Myocyte (in vitro differentiated cells): ENCODE measurements at places on chromosomes 12 and 14.
A peak's percentile ranks its signal among the peaks of the same experiment; 100 is the strongest.

- DNase-seq: no peak
Measured at GRCh38 chr12:607541-608001, 55.7 kb downstream of the NINJ2 start.

DNA sequence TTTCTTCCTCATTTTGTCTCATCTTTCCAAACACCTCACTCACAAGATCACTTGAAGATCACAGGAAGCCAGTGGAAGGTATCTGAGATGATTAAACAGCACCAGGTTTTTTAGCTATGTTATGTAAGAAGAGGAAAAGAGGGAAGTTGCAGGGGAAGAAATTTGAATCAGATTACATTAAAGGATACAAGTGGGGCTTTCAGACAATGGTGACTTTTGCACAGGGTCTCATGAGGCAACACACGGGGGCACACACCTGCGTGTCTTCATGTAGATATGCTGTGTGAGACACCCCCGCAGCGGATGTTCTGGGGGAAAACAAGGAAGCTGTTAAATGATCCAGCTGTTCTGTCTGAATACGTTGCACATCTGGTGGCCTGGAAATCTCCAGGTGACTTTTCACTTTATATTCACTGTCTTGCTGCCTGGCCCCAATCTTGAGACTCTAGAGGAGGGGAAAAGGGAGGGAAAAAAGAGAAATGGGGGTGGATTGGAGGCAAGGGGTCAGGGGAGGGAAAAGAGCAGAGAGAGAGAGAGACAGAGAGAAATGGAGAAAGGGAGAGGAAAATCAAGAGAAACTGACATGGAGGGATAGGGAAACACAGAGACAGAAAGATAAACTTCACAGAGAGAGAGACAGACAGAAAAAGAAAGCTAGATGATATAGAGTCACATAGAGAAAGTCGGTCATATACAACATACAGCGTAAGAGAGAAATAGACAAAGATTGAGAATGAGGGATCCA, 36.3 kb upstream of the PPP1CC start:
- DNase-seq: no peak

DNA sequence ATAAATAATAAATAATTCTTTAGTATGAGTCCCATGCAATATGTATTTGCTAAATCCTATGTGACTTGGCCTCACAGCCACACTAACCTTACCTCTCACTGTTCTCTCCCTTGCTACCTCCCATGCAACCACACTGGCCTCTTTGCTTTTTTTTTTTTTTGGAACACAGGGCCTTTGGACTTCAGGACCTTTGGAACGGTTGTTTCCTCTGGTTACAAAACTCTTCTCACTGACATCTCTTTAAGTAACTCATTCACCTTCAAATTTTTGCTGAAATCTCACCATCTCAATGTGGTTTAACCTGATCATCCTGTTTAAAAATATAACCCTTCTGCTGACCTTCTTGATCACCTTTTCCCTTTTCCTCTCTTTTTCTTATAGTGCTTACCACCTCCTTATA, 194.0 kb downstream of the SSPN start:
- DNase-seq: no peak

DNA sequence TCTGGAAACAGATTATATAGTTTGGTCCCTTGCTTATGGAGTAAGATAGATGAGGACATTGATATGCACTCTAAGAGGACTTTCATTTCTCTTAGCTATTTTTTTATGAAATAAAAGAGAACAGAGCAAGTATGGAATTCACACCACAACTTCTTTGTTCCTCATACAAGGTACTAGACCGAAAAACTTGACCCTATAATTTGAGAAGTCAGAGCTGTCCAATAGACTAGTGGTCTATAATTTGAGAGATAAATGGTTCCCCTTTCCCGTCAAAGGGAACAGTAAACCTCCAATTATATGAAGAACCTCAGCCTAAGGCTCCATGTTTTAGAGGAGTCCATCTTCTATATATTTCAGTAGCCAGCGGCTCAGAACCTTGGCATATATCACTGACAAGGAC, 58.5 kb upstream of the HIF1A start:
- no peak for DNase-seq

DNA sequence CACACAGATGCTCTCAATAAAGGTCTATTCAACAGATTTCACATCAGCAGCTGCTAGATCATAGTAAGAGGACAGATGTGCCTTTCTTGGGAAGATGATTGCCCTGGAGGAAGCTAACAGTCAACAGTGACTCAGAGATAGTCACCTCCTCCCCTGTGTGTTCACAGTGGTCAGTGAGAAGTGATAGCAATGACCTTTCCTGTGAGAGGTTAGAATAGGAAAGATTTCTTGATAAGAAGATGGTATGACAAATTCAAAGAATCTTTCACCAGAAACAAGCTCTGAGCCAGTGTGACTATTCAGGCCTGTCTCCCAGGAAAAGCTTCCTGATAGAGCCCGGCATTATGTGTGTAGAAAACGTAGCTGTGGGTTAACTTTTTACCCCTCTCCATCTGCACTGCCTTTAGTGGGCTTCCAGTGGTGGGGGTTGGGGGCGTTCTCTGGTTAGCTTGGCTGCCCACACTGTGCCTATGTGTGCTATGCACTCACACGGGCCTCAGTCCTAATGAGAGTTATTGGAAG, 66.4 kb upstream of the ARHGAP5 start:
- DNase-seq: peak; percentile 37

DNA sequence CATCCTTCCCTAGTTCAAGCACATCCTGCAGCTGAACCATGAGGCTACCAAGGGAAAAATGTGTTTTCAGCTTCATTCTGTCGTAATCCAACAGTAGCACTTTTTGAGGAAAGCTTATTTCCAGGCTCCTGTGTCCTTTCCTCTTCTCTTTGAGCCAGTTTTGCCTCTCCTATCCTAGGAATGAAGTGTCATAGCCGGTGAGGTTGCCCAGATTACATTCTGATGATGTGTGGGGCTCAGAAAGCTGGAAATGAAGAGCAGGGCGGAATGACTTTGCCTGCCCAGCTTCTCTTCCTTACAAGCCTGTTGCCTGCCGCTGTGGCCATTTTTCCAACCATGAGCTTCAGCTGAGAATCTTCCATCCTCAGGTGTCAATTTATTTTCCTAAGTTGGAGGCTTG, 381.8 kb downstream of the NUAK1 start:
- no peak for DNase-seq

DNA sequence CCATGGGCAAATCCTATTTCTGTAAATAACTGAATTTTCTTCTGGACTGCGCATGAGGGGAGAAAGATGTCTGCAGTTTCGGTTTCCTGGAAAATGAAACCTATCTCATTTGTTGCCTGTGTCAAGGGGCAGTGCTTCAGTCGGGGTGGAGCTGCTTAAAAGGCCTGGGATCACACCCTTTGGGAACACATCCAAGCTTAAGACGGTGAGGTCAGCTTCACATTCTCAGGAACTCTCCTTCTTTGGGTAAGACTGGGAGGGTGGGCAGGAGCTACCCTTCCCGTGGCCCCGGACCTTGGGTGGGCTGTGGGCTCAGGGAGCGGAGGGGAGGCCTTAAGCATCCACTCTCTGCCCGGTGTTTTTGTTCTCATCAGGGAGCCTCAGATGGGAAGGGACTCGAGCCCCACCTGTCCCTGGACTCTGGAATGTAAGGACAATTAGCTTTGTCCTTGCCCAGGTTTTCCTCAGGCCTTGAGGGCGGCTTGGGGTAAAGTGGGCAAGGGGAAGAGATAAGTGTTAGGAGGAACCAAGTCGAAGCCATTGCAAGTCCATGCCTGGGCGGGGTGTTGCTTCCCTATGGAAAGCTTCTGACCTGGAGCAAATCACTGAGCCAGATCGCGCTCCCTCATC, at the start of gene IFI27:
IFI27 (plus strand) TSS at position 185 of the 630 bp plus-strand sequence.
- DNase-seq: peak; percentile 24

DNA sequence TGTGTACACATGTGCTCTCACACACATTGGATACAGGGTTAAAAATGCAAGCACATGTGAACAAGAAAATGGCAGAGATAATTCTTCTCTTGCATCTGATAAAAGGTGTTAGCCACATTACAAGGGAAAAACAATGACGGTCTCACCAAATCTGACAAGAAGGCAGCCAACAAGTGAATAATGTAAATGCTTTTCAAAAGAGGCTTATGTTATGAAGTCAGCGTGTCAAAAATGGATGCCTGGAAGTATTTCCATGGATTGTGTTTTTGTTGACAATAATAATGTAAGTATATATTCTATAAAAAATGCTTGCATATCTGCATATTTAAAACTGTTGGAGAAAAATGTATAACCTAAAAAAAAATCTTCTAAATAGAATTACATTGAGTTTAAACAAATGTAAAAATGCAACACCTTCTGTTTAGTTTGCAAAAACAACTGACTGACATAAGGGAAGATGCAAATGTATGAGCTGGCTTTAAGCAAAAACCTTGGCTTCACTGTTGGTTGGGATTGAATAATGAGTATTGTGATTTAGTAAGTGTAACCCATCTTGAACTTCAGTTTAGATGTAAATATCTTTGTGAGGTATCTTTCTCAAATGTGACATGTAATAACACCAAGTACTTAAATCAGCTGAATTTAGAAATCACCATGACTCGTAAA, 424.9 kb downstream of the PDZRN4 start:
- no peak for DNase-seq

DNA sequence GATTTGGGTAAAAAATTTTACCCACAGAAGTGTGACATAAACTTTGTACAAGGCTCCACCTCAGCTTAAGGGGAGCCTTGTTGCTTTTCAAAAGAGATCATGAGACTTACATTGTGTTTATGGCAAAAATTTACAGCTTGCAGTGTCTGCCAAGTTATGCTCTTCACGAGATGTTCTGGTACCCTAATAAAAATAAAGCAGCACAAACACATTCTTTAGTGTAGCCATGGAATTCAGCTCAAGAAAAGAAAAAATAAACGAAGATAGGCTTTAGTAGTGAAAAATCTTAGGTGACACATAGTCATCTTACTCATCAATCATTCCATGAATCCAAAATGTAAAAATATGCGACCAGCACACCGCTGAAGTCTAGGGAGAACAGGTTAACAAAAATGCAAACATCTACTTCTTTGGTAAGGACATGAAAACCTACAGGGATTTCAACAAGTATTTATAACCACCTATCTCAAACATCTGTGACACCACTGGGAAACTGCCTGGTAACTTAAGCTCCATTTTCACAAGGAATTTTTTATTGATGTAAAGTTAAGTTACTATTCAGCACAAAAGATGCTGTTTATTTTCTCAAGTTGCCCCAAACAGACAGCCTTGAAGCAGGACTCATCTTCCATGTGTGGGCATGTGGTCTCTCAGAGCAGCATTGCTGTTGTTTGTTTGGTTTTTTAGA, 32.9 kb downstream of the DMAC2L start:
- DNase-seq: no peak

GRCh38 chr14:100806386-100806785, 19.5 kb upstream of the MEG3 start:
- no peak for DNase-seq

- DNase-seq: no peak
Measured at GRCh38 chr12:101941306-101942249, 64.2 kb downstream of the DRAM1 start.

- no peak for DNase-seq
Measured at GRCh38 chr14:100159094-100159864, at the start of gene DEGS2. DEGS2 (minus strand) TSS chr14:100159645; CDS start chr14:100159587, 58 bp downstream.

GRCh38 chr12:106764738-106765137, 9.7 kb upstream of the RIC8B start:
- peak; percentile 47 for DNase-seq

GRCh38 chr14:32427726-32428528, 98.8 kb downstream of the AKAP6 start:
- no peak for DNase-seq

DNA sequence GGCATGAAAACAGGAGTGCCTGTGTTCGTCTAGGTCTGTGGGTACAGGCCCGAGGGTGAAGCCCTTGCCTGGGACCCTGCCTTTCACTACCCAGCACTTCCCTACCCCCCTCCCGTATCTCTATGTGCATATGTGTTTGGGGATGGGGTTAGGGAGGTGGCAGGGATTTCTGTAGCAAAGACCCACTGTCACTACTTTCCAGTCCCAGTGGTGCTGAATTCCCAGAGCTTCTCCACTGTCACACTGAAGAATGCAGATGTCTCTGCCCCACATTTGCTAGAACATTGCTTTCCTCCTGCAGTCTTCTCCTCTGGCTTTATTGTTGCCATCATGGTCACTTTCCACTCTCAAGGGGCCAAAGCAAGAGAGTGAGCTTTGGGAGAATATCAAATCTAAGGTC, 203.9 kb downstream of the MYRFL start:
- DNase-seq: no peak

DNA sequence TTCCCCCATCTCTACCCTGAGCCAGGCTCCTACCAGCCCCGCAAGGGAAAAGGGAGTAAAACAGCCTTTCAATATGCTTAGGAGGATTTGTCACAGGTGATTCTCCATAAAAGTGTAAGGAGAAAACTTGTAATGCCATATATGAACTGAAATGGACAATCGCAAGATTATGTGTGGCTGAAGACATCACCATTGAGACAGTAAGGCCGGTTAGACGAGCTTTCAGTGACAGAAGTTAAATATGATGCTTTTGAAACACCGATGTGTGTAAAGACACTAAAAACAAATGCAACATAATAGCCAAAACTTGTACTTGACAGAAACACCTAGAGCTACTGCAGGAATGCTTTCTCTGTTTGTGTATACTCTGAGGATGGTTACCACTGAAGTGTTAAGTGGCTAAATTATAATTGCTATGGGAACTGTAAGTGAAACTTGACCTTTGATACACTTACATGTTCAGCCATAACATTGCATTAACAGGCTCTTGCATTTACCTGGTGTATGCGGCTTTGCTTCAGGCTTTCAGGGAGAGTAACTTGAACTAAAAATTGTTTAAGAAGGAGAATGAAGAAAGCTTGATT, 42.3 kb downstream of the FAR2 start:
- no peak for DNase-seq

GRCh38 chr12:38921025-38921677, 15.8 kb upstream of the CPNE8 start:
- no peak for DNase-seq

- DNase-seq: peak; percentile 84
Measured at GRCh38 chr12:119692410-119692809, 24.5 kb downstream of the PRKAB1 start.
